Activated T-helper 17 cell treated with anti-CD3 and anti-CD28 coated beads, Interleukin-2, amount 50 U/mL, for 72 hours (primary cell): ENCODE measurements at places on chromosomes 4 and X.
A peak's percentile ranks its signal among the peaks of the same experiment; 100 is the strongest.

DNA sequence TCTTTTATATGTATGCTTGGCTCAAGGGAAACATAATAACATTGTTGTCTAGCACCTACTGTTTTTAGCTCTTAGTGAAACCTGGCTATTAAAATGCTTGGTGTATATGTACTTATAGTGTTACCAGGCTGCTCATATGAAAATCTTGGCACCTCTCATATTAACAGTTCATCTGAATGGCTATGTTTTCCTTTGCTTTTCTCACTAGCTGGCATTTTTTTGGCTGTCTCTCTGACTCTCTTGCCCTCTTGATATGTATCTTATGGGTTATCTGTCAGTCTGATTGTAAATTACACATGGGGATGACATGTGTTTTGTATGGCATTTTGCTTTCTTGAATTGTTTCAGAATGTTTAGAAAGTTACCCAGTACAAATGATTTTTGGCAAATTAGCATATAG is 158.0 kb downstream of the ARHGAP24 start:
- no peak for ATAC-seq

DNA sequence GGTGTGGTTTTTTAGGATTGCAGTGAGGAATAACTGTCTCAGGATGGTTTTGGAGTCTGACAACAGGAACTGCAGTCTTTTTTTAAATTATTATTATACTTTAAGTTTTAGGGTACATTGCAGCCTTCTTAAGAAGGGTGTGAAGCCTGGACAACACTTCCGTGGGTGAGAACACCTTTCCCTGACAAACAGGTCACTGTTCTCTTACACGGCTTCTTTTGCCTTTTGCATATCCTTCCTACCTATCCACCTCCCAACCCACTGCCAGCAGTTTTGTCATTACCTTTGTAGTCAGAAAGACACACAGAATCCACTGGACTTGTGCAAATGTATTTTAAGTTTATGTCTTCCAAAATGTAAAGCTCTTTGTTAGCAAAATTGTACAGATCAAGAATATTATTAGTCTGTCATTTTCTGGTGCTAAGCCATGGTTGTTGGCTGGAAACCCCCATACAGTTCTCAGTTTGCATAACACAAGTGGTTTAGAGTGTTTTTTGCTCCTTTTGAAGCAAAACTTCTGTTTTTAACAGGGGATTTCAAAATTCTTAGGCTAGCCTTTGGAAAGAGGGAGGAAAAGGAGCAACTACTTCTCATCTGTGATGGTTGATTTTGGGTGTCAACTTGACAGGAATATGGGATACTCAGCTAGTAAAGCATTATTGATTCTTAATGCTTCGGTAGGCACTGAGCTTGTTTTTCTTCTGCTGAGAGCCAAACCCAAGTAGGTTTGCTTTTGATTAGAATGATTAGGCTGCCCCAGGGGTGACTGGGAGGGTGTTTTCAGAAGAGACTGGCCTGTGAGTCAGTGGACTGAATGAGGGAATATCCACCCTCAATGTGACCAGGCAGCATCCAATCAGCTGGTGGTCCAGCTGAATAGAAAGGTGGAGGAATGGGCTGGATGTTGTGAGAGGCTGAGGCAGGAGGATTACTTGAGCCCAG is 29.4 kb upstream of the KLHL2 start:
- no peak for ATAC-seq

- ATAC-seq: no peak
These were observed 51.9 kb upstream of the INTU start for GRCh38 chr4:127580891-127581290.

DNA sequence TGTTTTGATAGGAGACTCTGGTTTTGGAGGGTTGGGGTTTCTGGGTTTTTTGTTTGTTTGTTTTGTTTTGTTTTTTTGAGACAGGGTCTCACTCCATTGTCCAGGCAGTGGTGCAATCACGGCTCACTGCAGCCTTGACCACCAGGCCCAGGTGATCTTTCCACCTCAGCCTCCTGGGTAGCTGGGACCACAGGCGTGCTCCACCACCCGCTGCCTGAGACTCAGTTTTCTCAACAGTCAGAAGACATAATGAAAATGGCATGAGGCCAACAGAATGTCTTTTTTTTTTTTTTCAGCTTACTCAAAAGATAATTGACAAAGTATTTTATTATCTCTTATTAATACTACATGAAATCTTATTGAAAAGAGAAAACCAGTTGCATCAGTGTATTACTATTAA is 32.4 kb downstream of the TNIP2 start:
- ATAC-seq: no peak

GRCh38 chr4:128516301-128516969 is 228.8 kb upstream of the PGRMC2 start:
- ATAC-seq: no peak

DNA sequence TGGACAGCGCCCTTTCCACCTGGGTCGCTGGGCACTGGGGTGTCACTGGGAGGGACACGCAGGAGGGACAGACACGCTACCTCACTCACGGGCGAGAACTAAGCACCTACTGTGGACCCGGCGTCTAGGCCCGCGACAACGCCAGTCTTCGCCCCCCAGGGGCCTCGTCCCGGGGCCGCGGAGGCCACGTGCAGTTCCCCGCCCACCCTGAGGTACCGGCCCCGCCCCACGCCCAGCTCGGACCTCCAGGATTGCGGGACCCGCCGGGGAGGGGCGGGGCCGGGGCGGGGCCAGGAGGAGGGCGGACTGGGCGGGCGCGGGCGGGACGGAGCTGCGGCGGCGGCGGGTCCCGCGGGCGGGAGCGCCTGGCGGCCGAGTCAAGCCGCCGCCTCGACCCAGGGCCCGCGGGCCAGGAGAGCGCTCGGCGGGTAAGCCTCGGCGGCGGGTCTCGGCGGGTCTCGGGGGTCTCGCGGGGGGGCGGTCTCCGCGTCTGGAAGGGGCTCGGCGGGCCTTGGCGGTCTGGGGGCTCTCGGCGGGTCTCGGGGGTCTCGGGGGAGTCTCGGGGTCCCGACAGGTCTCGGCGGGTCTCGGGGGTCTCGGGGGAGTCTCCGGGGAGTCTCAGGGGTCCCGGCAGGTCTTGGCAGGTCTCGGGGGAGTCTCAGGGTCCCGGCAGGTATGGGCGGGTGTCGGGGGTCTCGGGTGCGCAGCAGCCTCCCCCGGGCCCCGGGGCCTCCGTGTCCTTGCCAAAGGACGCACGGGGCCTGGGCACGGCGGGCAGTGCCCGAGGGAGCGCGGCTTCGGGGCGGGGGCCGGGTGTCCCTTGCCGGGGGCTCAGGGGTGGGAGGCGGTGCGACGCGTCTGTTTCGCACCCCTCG is at the start of gene SH3BP2:
TSS of gene SH3BP2 (plus strand) at position 375 of the 875 bp plus-strand sequence. CDS start 27,533 bp downstream, outside the sequence.
- peak; percentile 61 for ATAC-seq

GRCh38 chrX:129823115-129823514 is 20.6 kb downstream of the ZDHHC9 start:
- peak; percentile 78 for ATAC-seq

GRCh38 chr4:101286663-101287062 is 60.7 kb downstream of the PPP3CA start:
- no peak for ATAC-seq

GRCh38 chr4:77282305-77282704 is 125.3 kb downstream of the CCNG2 start:
- ATAC-seq: no peak

DNA sequence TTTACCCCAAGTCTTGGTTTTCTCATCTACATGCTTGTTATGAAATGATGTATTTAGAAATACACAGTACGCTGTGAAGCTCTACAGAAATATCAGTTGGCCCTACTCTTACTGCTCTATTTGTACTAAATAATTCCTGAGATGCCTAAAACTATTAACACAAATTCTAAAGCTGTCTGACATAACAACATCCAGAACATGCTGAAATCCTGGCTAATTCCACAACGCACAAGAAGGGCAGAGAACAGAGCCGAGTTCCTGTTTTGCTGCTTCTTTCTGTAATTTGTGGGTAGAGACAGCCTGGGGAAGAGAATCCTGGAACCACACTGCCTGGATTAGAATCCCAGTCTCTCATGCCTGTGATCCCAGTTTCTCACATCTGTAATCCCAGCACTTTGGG is 59.0 kb downstream of the ZNF827 start:
- ATAC-seq: no peak

DNA sequence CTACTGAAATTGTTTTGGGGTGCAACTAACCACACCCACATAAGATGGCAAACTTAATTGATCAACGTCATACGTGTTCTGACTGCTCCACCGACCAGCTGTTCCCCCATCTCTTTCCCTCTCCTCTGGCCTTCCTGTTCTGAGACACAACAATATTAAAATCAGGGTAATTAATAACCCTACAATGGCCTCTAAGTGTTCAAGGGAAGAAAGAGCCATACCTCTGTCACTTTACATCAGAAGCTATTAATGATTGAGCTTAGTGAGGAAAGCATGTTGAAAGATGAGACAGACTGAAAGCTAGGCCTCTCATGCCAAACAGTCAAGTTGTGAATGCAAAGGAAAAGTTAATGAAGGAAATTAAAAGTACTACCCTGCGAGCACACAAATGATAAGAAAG is 173.9 kb upstream of the FTHL17 start:
- no peak for ATAC-seq

DNA sequence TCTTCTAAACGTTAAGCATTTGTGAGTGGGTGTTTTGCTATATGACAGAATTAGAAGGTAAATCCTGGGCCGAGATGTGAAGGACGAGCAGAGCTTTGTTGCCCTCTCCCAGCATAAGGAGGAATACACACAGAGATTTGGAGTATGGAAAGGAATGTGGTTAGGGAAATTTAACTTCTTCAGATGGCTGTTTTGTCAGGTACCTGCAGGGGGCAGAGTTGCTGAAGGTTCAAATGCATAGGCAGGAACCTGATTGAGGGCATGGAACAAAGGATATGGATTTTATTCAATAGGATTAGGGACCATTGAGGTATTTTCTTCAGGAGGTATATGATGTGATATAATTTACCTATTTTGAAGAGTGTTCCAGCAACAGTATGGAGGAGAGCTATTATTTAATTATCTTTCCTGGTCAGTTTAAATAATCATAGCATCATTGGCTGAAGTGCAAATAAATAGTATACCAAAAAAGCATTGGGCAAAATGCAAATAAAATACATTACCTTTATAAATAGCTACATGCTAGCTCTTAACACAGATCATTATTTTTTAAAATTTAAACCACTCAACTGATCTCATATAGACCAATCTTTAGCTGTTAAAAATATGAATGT is 143.6 kb downstream of the SLIT2 start:
- ATAC-seq: no peak

- ATAC-seq: no peak
These were observed 20.3 kb upstream of the SOD3 start for GRCh38 chr4:24775032-24775605.

DNA sequence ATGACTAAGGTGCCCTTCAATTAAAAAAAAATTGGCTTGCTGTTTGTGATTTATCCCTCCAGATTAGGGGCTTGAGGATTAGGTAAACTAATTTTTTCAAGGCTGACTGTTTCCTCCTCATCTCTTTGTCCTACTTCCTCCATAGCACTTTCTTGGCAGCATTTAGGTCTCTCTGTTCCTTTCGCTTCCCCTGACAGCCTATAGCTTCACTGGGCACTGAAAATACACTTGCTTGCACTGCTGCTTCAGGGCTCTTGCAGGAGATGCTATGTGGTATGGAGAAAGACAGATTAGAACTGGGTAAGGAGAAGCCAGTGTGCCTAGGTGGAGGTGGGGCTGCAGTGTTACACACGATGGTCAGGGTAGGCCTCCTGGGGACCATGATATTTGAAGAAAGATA is 112.3 kb upstream of the SFRP2 start:
- ATAC-seq: no peak

GRCh38 chrX:2343413-2343812 is 157.4 kb downstream of the DHRSX start:
- no peak for ATAC-seq

DNA sequence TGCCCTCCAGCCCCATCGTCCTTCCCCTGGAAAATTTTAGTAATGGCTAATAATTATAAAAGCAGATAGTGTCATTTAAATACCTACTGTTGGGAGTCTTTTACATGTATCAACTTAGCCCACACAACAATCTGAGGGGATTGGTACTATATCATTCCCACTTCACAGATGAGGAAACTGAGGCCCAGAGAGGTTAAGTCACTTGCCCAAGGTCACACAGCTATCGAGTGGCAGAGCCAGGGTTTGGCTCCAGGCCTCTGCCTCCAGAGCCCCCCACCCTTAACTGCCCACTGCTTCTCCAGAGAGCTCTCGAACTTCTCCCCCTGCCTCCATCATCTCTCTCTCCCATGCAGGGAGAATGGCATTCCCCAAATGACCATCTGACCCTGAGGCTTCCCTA is 7.4 kb downstream of the C4orf50 start:
- no peak for ATAC-seq

DNA sequence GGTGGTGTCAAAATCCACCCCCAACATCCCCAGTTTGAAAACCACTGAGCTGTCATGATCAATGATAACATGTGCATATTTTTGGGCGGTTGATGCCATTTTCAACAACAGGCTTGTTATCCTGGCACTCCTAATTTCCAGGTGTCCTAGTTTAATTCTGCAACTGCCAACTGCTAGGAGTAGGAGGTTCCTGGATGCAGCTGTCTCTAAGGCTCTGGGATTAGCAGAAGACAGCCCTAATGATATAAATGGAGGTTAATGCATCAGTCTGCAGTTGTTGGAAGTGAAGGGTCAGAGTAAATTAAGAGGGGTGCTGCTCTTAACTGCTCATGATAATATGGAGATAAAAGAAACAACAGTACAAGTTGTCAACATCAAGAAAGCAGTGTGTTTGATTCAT is 23.8 kb downstream of the ARFIP1 start:
- ATAC-seq: no peak

- no peak for ATAC-seq
These were observed 9.3 kb downstream of the CETN2 start for GRCh38 chrX:152821145-152821765.

DNA sequence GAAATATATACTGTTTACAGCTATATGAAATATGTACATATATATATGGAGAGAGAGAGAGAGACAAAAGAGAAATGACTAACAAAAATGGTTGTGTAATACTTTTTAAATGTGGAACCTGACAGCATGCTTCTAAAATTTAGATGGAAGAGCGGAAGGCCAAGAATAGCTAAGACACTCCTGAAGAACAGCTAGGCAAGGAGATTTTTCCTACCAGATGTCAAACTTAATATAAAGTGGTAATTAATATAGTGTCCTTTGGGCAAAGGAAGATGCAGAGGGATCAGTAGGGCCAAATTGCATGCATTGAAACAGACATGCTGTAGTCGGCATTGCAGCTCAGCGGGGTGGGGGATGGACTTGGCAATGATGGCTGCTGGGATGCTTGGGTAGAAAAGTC is 45.2 kb downstream of the ADD1 start:
- no peak for ATAC-seq

DNA sequence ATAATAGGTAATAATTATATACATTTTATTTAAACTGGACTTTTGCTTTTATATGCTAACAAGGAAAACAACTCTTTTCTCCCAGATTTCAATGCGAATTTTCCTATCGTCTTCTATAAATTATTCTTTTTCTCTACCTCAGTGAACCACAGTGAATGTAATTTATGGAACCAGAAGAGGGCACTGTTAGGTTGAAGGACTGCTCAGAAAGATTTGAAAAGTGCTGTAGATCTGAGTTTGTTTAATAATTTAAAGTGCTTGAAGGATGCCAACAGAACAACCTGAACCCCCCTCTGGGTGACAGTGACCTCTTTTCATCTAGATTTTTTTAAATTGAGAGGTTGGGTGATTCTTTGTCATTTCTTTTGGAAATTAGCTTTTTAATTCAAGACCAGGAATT is 54.9 kb downstream of the PHOX2B start:
- ATAC-seq: no peak
